ENCODE measurements at places on chromosomes 16 and 17.

- DNase-seq, result no peak
These were observed 215.1 kb downstream of the IRX3 start for GRCh38 chr16:54071514-54071913.

DNA sequence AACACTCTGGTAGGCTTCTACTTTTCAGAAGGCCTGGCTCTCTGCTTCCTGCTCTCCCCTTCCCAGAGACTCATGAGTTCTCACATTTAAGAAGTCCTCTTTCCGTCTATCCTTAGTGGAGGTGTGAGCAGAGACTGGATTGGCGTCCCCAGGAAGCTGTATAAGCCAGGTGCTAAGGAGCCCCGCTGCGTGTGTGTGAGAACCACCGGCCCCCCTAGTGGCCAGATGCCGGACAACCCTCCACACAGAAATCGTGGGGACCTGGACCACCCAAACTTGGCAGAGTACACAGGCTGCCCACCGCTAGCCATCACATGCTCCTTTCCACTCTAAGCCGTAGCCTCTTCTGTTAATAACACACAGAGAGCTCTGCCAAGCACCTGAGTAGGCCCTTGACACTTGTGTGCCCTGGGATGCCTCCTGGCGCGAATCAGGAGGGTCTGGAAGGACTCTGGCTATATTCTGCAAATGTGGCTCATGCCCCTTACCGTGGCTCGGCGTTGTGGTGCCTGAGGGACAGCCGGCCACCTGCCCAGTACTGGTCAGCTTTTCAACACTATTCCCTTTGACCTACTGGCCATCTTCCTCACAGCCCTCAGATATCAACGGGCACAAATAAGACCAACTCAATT lies 13.9 kb downstream of the CYB5D2 start:
- DNase-seq, result no peak

GRCh38 chr16:25141648-25142047 lies 30.1 kb downstream of the LCMT1 start:
- no peak for DNase-seq

- DNase-seq, result no peak
These were observed 34.4 kb upstream of the SLC39A11 start for GRCh38 chr17:73126716-73127473.

- DNase-seq, result no peak
These were observed 2.6 kb downstream of the STAC2 start for GRCh38 chr17:39222866-39223834.

DNA sequence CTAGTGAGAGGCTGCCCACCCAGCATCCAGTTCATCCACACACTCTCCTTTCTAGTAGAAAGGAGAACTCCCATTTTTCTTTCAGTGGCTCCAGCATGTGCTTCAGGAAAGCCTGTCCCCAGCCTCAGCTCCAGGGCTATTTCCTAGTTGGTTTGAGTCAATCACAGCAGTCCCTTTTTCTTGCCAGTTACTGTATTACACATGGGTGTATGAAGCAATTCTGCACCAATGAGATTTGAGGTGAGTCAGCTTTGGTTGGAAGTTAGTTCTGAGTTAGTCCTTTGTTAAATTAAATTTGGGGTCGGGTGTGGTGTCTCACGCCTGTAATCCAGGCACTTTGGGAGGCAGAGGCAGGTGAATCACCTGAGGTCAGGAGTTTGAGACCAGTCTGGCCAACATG lies 24.8 kb downstream of the RAD51D start:
- peak; percentile 8 for DNase-seq

DNA sequence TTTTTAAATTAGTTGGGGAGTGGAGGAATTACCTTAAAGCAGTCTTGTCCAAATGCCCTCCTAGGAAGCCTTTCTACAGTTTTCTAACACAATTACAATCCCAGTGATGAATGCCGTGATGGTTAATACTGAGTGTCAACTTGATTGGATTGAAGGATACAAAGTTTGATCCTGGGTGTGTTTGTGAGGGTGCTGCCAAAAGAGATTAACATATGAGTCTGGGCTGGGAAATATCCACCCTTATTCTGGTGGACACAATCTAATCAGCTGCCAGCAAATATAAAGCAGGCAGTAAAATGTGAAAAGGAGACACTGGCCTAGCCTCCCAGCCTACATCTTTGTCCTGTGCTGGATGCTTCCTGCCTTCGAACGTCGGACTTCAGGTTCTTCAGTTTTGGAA lies 12.2 kb downstream of the ORC6 start:
- DNase-seq, result no peak

DNA sequence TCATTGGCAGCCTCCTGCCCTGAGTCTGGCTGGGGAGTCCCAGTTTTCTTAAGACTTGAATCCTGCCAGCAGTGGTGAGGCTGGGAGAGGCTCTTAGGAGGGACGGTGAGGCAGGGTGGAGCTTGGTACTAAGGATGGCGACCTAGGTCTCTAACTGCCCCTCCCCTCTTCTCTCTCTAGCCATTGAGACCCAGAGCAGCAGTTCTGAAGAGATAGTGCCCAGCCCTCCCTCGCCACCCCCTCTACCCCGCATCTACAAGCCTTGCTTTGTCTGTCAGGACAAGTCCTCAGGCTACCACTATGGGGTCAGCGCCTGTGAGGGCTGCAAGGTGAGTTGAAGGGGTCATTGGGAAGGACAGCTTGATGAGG lies 16.4 kb downstream of the GJD3 start:
- no peak for DNase-seq

DNA sequence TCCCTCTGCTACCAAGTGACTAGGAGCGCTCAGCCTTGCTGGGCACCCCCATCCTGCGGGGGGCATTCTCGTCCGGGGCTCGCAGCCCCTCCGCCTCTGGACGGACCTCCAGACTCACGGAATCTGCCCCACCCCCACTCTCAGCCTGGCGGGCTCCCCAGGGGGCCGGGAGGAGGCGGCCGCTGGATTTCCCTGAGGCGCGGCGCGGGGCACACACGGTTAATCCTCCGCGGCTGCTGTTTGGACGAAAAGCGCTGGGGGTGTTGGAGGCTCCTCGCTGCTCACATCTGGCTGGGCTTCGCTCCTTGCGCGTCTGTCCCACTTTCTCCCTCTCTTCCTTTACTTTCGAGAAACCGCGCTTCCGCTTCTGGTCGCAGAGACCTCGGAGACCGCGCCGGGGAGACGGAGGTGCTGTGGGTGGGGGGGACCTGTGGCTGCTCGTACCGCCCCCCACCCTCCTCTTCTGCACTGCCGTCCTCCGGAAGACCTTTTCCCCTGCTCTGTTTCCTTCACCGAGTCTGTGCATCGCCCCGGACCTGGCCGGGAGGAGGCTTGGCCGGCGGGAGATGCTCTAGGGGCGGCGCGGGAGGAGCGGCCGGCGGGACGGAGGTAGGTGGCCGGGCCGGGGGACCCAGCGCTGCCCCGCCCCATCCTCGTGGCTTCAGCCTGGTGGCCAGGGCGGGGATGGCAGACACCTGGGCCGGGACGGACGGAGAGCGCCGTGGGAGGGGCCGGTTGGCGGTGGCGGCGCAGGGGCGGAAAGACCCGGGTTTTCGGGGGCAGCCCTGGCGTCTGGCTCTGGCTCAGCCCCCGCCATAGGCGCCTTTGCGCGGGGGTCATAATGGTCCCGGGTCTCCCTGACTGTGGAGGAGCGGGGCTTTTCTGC lies at the start of gene C1QTNF1:
Gene C1QTNF1 (plus strand): TSS at position 284 of the 886 bp plus-strand sequence. CDS start 19,800 bp downstream, outside the sequence.
- DNase-seq, result no peak

- peak; percentile 68 for DNase-seq
These were observed 67.8 kb downstream of the BMERB1 start for GRCh38 chr16:15502041-15502725.

Measured in SW 1271 (cell line).